CD4-positive, alpha-beta T cell treated with Interleukin-1 beta for 1 hour (primary cell): ENCODE measurements at places on chromosomes 16 and 17.

DNA sequence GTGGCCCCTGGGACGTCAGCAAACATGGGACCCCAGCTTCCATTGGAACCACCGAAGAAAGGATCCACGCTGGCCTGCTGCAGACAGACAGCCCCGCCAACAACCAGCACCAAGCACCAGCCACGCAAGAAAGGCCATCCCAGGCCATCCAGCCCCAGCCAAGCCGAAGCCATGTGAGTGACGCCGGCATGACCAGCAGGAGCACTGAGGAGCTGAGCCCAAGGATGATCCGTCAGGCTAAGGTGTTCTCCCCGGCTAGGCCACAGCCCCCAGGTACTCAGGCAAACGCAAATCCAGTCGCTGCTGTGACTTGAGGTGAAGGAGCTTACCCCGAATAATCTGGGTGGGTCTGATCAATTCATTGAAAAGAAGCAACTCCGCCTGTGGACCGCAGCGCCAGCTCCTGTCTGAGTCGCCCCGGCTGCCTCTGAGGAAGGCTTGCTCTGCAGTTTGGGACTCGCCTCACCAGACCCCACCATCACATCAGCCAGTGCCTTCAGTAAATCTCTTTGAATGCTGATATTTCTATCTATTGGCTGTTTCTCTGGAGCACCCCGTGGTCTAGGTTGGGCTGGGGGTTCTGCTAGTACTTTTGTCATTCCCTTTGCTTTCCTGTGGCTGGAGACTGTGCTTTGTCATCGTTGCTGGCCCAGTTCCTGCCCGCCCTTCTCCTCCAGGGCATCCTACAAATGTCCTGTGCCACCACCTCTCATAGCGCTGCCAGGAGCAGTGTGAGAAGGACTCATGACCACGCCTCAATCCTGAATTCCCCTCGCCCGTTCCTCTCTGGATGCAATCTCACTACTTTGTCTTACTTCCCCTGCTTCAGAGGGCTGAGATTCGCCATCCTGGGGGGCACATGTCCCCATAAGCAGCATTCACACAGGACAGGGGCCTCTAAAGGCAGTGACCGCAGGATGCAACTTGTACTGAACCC lies 8.1 kb upstream of the CBX2 start:
- no peak for DNase-seq

DNA sequence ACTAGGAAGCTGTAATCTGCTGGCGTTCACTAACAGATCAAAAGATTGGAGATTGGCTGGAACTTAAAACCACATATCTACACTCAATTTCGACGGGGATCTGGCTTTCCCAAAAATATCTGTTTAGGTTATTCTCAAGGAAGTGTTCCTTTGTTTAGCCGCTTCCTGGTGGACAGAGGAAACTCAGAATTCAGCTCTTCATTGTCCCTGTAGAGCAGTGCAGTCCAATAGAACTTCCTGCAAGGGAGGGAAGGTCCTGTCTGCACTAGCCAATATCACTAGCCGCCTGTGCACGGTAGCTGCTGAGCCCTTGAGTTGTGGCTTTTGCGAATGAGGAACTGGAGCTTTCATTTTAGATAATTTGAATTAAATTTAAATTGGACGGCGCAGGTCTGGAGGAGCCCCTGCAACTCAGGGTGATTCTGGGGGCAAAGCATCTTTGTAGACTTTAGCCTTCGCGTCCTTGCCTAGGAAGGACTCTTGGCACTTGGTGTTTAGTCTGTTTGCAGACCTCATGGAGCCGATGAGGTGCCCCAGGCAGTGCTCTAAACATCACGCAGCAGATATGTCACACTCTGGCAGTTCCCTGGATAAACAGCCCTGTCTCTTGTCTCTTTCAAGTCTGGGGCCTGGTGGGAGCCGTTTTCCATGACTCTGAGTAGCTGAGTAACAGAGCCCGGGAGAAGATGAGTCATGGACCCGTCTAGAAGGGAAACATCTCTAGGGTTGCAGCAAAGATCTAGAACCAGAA lies 122.2 kb downstream of the CCDC182 start:
- DNase-seq: no peak

GRCh38 chr16:11340710-11341109 lies 4.5 kb upstream of the RMI2 start:
- DNase-seq: no peak

DNA sequence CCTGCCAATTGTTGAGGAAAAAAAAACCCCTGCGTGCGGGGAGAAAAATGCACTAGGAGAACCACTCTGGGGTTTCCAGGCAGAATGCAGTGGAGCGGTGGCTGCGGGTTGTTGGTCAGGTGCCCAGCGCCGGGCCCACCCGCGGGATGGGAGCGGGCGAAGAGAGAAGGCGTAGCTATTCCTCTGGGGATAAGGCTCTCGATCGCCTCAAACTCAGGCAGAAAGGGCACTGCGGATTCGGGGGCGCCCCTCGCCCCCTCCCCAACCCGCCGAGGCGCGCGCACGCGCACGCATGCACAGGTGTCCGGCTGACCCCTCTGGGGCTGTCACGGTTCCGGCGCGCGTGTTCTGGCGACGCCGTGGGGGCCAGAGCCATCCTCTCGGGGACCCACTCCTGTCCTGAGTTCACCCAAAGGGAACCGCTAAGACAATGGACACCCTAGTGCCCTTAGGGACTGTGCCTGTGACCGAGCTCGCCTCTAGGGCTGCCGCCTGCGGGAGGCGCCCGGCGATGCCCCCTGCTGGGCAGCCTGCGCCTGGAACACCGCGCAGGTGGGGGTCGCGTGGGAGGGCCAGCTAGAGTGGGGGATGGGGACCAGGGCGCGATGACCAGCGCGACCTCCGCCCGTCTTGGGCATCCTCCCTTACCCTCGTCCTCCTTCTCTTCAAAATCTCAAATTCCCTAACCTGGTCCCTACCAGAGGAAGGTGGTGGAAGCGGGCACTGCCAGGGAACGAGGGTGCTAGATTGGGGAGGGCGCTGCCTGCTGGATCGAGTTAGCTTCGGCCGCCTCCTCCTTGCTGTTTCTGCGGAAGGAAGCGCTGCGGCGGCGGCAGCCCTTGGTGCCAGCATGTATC lies 14.4 kb upstream of the CBX8 start:
- DNase-seq: no peak

DNA sequence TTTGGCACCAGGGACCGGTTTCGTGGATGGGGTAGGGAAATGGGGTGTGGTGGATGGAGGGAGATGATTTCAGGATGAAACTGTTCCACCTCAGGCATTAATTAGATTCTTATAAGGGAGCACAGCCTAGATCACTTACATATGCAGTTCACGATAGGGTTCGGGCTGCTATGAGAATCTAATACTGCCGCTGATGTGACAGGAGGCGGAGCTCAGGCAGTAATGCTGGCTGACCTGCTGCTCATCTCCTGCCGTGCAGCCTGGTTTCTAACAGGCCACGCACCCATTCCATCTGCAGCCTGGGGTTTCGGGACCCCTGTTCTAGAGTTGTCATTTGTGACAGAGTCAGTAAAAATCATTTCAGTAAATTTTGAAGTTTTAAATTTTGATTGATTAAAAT lies 99.7 kb downstream of the CHD9 start:
- no peak for DNase-seq

GRCh38 chr17:5978496-5978895 lies 91.7 kb upstream of the WSCD1 start:
- no peak for DNase-seq

DNA sequence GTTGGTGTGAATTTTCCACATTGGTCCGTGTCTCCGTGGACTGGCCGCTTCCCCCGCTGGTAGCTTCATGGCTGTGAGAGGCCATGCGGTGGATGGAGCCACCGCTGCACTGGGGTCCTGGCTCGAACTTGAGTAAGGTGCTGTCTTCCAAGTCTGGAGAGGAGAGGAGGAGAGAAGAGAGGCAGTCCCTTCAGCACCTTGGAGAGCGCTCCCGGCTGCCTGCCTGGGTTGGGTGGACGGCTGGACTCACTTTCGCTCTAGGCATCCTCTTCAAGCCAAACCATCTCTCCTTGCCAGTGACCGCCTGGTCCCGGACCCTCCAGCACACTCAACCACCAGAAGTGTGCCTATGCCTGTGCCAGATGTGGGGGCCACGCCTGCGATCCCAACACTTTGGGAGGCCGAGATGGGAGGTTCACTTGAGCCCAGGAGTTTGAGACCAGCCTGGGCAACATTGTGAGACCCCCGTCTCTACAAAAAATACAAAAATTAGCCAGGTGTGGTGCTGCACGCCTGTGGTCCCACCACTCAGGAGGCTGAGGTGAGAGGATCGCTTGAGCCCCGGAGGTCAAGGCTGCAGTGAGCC lies 6.2 kb downstream of the JPH3 start:
- peak; percentile 2 for DNase-seq

DNA sequence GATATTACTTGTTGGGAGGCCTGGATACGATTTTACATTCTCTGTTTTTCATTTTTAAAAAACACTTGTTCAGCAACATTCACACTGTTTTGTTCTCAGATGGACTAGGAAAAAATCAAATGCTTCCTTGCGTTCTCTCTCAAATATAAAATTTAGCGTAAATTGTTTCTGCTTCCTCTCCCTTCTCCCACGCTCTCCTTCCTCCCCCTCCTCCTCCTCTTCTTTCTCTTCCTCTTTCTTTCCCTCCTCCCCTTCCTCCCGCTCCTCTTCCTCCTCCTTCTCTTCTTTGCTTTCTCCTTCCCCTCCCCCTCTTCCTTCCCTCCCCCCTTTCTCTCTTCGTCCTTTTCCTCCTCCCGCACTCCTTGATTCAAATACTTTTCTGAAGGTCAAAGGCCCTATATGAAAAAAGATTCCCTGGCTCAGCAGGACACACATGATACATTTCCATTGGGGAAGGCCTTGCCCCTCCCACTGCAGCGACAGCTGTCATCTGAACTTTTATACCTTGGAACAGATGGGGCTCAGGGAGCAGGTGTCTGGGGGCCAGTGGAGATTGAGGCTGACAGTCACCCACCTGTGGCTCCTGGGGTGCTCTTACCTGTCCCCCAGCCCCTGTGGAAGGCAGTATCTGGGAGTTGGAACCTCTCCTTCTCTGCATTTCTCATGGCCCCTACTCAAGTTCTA lies 99.4 kb upstream of the SDK2 start:
- DNase-seq: no peak

DNA sequence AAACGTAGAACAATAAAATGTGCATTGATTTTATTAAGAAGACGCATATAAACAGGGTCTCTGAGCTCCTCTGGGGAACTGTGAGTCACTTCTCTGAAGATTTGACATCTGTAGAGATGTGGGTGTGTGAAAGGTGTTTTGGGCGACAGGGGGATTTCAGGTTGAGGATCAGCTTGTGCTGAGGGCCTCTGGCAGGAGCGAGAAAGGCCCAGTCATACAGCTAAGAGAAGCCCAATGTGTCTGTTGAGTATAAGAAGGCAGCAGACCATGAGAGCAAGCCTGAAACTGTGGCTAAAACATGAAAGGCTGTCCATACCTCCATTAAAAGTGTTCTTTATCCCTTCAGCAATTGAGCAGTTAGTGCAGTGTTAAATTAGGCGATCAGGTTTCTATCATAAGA lies 406.5 kb upstream of the MON1B start:
- DNase-seq: no peak

GRCh38 chr17:27535178-27535928 lies 79.1 kb downstream of the KSR1 start:
- DNase-seq: no peak

GRCh38 chr16:46947900-46948547 lies 25.4 kb downstream of the DNAJA2 start:
- peak; percentile 23 for DNase-seq

DNA sequence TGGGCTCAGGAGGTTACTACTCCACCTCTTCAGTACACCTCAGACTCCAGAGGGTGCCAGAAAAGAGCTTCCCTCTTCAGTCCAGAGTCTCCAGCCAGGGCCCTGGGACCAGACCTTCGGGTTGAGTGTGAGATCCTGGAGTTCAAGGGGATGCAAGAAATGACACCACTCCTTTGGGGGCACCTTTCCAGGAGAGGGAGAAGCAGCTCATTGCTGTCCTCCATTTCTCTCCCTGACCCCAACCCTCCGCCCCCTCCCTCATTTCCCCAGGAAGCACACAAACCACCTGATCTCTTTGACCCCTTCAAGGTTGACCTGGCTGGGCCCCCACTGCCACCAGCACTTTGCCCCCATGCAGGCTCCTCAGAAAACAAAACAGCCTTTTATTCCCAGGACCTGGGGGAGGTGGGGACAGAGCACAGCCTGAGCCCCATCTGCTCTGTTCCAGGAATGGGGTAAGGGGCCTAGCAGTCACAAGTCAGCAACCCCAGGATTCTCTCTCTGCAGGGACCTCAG lies 21.4 kb downstream of the CDH5 start:
- DNase-seq: no peak

DNA sequence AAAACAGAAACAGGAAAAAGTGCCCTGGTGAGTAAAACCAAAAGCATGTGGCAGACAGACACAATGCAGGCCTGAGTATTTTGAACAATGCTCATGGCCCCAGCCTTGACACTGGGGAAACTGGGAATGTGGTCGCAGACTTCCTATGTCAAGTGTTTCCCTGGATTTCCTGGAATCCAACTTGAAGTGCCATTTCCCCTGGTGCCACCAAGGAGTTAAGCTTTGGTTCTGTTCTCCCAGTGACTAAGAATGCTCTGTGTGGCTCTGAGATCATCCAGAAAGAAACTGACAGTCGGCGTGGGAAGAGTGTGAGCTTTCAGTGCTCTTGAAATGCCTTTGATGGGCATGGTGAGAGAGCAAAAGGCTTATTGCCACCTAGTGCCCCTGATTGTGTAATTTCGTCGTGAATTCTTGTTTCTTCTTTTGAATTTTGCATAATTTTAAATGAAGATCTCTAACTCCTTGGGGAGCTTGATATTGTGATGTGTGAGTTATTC lies 96.0 kb downstream of the YPEL2 start:
- DNase-seq: no peak

DNA sequence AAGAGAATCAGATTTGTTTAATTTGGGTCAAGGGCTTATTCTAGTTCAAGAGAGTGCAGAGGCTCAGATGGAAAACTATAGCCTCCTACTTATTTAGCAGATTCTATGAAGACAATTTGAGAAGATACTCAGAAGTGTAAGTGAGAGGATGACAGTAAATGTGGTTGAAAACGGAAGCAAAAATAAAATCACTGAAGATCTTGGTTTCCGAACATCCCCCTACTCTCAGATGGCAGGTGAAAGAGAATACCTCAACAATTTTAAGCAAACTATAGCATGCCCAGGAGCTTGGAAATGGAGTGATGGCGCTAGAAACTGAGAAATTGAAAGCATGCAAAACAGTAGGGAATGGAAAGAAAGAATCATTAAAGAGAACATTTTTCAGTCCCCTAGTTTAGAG lies 705.5 kb upstream of the CDH8 start:
- no peak for DNase-seq

GRCh38 chr16:89805136-89805905 lies 11.1 kb downstream of the FANCA start:
- DNase-seq: no peak

GRCh38 chr17:19487024-19487600 lies 46.5 kb upstream of the SLC47A1 start:
- no peak for DNase-seq

DNA sequence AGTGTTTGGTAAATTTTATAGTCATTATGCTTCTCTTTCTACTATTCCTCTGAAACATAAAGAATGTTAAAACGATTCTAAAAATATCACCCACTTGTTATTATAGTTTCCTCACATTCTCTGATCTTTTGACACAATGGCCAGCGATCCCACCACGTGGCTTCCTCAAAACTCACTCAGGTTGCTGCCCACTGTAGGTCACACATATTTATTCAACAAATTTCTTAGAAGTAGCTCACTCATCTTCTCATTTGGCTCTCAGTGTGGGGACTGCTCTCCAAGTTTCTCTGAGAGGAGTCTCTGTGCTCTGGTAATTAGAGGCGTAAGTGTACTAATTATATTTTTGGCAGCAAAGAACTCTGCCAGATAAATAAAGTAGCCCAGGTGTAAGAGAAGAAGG lies 465.4 kb downstream of the CDH11 start:
- DNase-seq: no peak
